ENCODE measurements at places on chromosomes 2 and 18. TPM values are rescaled to one million over a fixed set of nuclear protein-coding genes. Genes with fewer than 3 reads are reported as not detected.

DNA sequence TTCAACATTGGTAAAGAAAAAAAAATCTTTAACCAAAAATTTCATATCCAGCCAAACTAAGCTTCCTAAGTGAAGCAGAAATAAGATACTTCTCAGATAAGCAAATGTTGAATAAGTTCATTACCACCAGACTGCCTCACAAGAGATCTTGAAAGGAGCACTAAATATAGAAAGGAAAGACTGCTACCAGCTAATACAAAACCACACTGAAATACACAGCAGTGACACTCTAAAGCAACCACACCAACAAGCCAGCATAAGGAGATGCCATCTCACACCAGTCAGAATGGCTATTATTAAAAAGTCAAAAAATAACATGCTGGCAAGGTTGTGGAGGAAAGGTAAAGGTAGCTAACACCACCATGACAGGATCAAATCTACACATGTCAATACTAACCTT, 74.0 kb upstream of the LHCGR start:
- no peak for DNase-seq

- peak; percentile 52 for DNase-seq
Measured at GRCh38 chr2:169050476-169051240, 18.7 kb upstream of the DHRS9 start.

DNA sequence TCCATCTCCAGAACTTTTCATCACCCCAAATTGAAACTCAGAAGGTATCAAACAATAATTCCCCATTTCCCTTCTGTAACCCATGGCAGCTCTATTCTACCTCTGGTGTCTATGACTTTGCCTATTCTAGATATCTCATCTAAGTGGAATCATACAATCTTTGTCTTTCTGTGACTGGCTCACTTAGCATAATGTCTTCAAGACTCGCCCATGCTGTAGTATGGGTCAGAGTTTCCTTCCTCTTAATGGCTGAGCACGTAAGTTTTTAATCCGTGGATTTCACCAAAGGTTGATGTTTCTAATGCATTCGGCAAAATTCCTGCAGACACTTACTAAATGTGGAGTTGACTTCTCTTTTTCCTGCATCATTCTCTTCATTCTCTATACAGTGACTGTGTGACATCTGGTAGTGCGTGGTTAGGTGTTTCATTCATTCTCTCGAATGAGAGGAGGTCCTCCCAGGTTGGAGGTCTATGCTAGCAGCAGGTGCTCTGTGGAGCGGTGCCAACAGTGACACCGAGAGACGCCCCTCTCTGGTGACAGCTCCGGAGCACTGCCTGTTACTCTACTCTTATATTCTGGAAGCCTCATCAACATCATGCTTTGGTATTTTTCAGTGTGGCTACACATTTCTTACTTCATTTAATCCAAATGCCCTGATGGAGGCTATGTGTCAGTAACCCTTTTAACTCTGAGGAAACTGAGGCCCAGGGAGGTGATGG, 50.1 kb downstream of the ATOH8 start:
- DNase-seq: no peak

Gene TEX261
- 36.8 TPM for total RNA-seq

Gene C2orf80
- not detected for total RNA-seq

Gene UBXN2A
- 13.8 TPM for total RNA-seq

Gene DHRS9
- total RNA-seq: not detected

Data from osteoblast (primary cell).